Karpas-422 (cell line): ENCODE measurements at places on chromosomes 2 and 18. TPM values are rescaled to one million over a fixed set of nuclear protein-coding genes. Genes with fewer than 3 reads are reported as not detected.

The PLCL1 gene
- total RNA-seq = not detected in 2 replicates

The MEIS1 gene
- total RNA-seq = 32.5 and 35.3 TPM in 2 replicates

The SRD5A2 gene
- 0.04 TPM in 2 replicates for total RNA-seq

The G6PC2 gene
- total RNA-seq = not detected in 2 replicates

The CSRNP3 gene
- 6.0 and 16.8 TPM in 2 replicates for total RNA-seq

The KIAA2012 gene
- 0.29 and 0.89 TPM in 2 replicates for total RNA-seq

The SLC4A5 gene
- total RNA-seq = 0.65 and 3.2 TPM in 2 replicates

The SLC5A7 gene
- not detected in 2 replicates for total RNA-seq

The KCNG2 gene
- not detected in 2 replicates for total RNA-seq

The EHD3 gene
- 152 and 200 TPM in 2 replicates for total RNA-seq

The CBLN2 gene
- total RNA-seq = not detected in 2 replicates

The RNU2-63P gene
- total RNA-seq = not detected in 2 replicates

The MYCN gene
- not detected in 2 replicates for total RNA-seq

The AGXT gene
- not detected in 2 replicates for total RNA-seq

The NCKAP1 gene
- not detected in 2 replicates for total RNA-seq

The XDH gene
- total RNA-seq = not detected in 2 replicates

DNA sequence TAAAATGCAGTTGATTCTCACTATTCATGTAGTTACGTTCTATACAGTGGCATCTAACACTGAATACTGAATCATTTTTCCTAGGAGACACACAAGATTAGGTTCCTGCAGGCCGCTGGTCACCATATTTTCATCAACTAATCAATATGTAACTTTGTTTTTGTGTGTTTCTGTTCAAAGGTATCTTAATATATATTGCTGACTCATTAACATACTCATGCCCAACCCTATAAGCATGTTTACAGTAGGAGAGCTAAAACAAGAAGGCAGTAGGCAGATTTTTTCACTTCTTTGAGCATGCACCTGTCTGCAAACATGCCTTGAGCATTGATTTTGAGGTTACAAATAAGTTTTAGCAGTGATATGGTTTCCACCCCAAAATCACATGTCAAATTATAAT is 30.3 kb upstream of the CNGA3 start:
- no peak for DNase-seq

- DNase-seq = peak; percentile 60
These were observed 99.8 kb downstream of the METTL4 start for GRCh38 chr18:2471523-2471922.

GRCh38 chr18:2091937-2092336 is 479.4 kb downstream of the METTL4 start:
- no peak for DNase-seq

DNA sequence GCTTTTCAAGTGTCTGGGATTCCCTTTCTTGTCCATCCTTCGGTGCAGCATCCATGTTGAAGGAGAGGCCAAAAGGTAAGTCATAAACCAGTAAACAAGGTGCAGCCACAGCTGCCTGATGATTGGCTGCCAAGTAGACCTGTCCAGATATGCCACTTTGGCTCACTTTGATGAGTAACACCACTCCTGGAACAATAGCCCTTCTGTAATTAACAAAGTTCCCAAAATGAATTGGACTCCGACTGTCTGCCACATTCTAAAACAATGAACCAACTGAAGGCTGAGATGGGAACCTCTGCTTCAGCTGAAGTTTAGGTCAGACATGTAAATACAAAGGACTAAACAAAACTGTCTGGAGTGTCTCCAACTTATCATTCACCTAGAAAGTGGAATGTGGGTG is 82.2 kb upstream of the LGALSL start:
- no peak for DNase-seq

DNA sequence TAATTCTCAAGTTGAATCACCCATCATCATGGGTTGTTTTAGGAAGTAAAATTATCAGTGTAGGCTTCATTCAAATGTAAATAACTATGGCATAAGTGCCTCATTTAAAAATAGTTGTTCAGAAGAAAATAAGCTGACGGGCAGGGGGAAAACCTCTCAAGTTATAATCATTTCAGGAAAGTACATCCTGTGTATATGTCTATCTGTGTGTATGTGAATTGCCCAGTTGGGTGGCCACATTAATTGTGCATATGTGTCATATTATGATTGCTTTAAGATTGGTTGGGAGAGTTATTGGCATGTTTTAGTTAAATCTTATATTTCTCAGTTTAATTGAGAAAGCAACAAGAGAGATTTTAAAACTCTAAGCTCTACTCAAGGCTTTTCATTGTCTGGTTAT is 282.8 kb upstream of the VWC2L start:
- no peak for DNase-seq

GRCh38 chr18:54983041-54983686 is 23.9 kb upstream of the CCDC68 start:
- peak; percentile 81 for DNase-seq

GRCh38 chr2:3674066-3674845 is 16.3 kb downstream of the ALLC start:
- no peak for DNase-seq

GRCh38 chr2:144030791-144031190 is 489.1 kb downstream of the ZEB2 start:
- no peak for DNase-seq

GRCh38 chr2:210022824-210023223 is 20.4 kb downstream of the RPE start:
- DNase-seq = no peak

DNA sequence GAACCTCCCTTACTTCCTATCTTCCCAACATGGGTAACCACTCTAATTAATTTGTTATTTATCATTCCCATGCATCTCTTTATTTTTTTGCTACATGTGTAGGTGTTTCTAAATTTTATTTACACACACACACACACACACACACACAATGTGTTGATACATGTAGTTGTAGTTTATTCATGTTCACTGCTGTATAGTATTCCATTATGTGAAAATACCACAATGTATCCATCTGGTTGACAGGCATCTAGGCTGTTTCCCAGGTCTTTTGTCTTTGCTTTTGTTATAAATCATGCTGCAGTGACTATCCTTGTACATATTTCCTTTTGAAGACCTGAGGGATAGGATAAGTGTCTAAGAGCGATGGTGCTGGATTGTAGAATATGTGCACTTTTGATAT is 59.7 kb downstream of the ACAA2 start:
- DNase-seq = no peak

GRCh38 chr2:17630089-17630488 is 89.6 kb downstream of the VSNL1 start:
- no peak for DNase-seq

GRCh38 chr2:60446413-60447267 is 106.8 kb downstream of the BCL11A start:
- peak; percentile 82 for DNase-seq

DNA sequence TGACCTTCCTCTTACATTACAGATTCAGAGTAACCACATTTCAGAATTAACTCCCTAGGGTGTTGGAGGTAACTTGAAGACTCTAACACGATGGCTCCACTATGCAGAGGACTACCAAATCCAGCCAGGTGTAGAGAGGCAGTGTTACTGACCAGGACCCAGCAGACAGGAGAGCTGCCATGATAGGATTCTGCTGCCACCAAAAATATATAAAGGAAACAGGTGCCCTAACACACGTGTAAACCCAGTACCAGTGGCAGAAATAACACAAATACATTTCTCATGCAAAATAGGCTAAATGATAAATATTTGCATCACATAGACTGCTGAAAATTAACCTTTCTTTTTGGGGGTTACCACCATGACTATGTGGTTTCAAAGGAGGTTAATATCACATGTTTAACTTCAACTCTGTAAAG is 7.0 kb downstream of the ZBTB14 start:
- peak; percentile 43 for DNase-seq

GRCh38 chr18:74610051-74610615 is 12.5 kb downstream of the ZNF407 start:
- DNase-seq = no peak

GRCh38 chr18:35289727-35290093 is 319 bp downstream of the ZSCAN30 start:
- DNase-seq = peak; percentile 79

DNA sequence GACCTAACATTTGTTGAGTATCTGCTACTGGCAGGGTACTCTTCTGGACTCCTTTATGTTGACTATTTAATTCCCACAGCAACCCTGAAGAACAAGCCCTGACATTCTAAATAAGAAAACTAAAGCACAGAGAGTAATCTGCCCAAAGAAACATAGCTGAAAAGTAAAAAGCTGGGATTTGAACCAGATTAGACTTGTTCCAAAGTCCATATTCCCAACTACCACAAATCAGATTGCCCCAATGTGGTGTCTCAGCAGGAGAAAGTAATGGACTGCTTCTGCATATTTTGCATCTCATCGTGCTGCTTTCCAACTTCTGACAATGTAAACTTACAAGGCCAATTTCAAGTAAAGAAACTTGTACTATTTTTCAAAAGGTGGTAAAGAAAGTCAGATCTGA is 56.5 kb downstream of the SEPTIN10 start:
- DNase-seq = no peak

GRCh38 chr2:109171444-109172334 is 42.7 kb downstream of the SH3RF3 start:
- no peak for DNase-seq

- no peak for DNase-seq
These were observed 77.9 kb downstream of the PRELID3A start for GRCh38 chr18:12485479-12486105.

GRCh38 chr2:1848599-1848995 is 104.3 kb upstream of the PXDN start:
- no peak for DNase-seq

- peak; percentile 71 for DNase-seq
These were observed 678.3 kb upstream of the NRXN1 start for GRCh38 chr2:51710222-51710621.

- no peak for DNase-seq
These were observed 121.1 kb downstream of the SETBP1 start for GRCh38 chr18:44801781-44802180.

DNA sequence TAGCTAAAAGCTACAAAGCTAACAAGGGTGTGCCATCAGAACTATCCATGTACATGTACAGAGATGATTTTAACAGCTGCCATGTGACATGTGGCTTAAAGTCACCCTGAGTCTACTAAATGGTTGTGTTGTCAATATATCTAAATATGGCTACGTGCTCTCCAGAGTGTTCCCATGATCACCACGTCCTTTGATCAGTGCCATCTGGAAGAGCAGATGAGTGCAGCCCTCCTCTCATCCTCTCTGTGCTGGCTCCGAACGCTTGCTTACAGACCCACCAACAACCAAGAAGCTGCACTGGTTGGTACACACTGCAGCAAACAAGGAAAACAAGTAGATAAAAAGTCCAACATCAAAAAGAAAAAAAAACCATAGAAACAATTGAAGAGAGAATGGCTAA is 88.6 kb upstream of the NARS1 start:
- no peak for DNase-seq

GRCh38 chr2:201072201-201072530 is 365 bp downstream of the NDUFB3 start:
- DNase-seq = no peak

GRCh38 chr2:191249156-191249813 is 4.1 kb downstream of the MYO1B start:
- no peak for DNase-seq

GRCh38 chr2:20580690-20581437 is 70.0 kb downstream of the HS1BP3 start:
- no peak for DNase-seq

- no peak for DNase-seq
These were observed 983.2 kb upstream of the CDH2 start for GRCh38 chr18:29160170-29160569.

- DNase-seq = no peak
These were observed 201.6 kb downstream of the EN1 start for GRCh38 chr2:118645876-118646275.

GRCh38 chr2:39697454-39697853 is 31.7 kb downstream of the TMEM178A start:
- no peak for DNase-seq

- DNase-seq = peak; percentile 7
These were observed 99.6 kb downstream of the CTIF start for GRCh38 chr18:48638451-48638850.

DNA sequence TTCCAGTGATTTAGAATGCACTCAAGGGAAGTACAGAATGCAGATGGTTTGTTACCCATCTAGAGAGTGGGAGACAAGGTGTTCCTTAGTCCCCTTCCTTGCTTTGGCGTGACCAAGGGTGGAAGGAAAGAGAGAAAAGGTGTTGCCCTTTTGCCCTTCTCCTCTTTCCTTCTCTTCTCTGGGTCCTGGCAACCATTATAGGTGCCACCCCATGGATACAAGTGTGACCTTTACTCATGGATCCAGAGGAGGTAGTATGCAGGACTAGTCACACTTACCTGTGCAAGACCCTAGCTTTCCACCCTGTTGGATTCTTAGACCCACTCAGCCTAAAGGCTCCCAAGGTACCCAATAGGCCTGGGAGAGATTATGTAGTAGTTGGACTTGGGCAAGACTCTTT is 11.6 kb upstream of the RBFA start:
- peak; percentile 70 for DNase-seq

- DNase-seq = no peak
These were observed 2.7 kb upstream of the SIX2 start for GRCh38 chr2:45011621-45012602.

DNA sequence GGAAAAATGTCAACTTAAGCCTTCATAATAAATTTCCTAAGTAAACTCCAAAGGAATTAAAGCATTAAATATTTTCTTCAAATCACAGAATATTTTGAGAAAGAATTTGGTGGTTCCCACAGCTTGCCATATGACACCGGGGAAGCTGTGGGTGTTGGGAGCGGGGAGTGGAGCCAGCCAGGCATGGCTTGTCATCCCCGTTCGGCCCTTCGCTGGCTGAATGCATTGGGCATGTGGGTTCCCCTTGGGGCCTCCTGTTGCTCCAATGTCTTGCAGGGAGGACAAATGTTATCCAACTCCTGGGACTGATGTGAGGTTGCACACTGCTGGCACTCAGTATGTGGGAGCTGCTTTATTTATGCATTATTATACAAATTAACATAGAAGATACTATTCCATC is 18.6 kb downstream of the NGEF start:
- no peak for DNase-seq

DNA sequence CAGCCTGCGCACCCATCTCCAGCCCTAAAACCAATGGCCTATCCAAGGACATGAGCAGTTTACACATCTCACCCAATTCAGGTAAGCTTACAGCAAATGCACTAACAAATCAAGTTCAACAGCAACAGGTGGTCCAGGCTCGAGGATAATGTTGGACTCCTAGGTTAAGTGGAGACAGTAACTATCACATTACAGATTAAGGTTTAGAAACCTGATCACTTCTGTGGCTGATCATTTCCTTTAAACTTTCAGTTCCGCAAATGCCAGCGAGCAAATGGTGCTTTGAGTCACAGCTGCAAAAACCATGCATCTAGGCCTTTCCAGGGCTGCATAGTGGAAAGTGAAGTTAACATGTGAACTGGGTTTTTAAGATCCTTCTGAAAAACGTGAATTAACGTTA is 259.4 kb downstream of the GBX2 start:
- peak; percentile 82 for DNase-seq

DNA sequence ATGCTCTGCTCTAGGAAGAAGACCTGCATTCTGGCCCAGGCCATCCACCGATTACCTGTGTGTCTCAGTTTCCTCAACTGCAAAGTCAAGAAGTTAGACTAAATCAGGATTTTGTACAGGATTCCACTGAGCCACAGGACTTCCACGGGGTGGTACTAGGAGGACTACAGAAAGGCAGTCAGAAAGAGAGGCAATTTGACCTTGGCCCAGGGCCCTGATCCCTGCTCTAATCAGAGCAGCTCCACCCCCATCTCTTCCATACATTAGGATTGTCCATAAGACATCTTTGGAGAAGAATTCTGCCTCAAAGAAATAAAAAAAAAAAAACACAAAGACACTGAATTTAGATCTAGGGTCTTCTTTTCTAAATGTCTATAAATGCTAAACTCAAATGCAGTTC is 52.8 kb upstream of the TSPYL6 start:
- DNase-seq = no peak

- no peak for DNase-seq
These were observed 16.2 kb upstream of the PDE11A start for GRCh38 chr2:178088774-178089270.
